Caudate nucleus (tissue), 63 donors: ENCODE measurements at places on chromosomes 1 and 21.

DNA sequence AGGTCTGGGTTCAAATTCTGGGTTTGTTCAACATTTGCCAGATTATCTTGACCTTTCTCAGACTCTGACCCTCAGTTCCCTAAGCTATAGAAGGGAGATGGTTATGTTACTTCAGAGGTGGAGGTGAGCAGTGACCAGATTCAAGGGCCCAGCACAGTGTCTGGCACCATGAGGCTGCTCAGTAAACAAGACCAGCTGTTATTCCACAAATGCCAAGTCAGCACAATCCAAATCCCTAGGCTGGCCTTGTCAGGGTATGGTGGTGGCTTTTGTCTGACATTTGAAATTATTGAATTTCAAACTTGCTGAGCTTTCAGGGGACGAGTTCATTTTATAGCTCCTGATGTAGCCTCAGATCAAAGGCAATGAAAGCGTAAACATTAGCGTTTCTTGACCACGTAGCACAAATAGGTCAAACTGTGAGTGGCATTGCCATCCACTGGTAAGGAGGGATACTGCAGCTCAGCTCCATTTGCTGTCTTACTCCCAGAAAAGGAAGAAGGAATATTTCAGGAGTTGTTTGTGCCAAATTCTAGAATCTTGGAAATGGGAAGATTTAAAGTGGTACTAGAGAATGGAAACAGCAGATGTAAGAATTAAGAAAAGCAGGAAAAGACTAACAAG, 94.3 kb upstream of the EDN2 start:
- no peak for DNase-seq

- DNase-seq: no peak
Observed at GRCh38 chr1:24316645-24317044, 2.5 kb upstream of the GRHL3 start.

DNA sequence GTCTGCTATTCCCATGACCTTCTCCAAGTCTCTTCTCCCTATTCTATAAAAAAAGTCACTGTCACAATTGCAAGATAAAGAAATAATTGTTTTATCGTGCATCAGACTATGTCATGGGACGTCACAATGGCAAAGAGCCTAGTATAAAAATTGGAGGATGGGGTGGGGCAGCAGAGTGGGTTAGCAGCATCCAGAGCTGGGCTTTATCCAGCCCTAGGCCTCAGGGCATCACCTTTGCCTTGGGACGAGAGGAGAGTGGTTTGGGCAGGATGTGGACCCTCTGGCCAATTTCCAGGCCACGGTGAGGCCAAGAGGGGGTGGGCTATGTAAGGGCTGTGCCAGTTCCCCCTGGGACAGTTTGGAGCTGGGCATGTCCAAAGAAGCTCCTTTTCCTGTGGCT, 25.7 kb downstream of the WNT4 start:
- no peak for DNase-seq

- DNase-seq: no peak
Observed at GRCh38 chr21:39721885-39722284, 23.1 kb upstream of the IGSF5 start.

DNA sequence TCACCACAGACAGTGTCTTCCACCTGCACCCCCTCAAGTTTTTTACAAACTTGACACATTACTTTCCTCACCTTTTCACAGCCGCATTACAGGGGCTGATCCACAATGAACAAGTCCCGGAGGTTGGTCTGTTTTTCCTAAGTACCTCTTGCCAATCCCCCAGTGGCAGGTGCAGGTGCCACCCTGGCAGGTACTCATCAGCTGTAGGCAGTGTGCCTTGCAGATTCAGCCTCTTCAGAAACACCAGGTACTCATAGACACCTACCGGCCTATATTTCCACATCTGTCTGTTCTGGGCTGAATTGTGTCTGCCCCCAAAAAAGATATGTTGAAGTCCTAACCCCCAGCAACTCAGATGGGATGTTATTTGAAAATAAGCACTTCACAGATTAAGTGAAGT, 81.4 kb upstream of the CNIH3 start:
- DNase-seq: no peak

DNA sequence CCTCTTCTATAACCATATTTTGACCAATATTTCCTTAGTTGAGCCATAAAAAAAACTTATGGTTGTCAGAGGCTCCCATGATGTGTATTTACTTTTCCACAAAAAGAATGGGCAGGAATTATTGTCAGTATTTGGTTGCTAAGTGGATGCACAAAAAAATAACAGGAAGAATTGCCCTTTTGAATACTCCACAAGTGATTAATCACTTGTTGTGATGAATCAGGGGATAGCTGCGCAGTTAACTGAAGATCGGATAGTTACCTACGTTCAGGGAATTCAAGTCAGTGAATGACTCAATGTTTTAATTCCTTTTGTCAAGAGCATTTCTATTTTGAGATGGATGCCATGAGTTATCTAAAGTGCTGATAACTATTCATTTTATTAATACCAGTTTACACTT, 785.2 kb upstream of the B3GALT2 start:
- DNase-seq: no peak

- DNase-seq: no peak
Observed at GRCh38 chr1:187236676-187237075, 407.9 kb downstream of the PLA2G4A start.

- DNase-seq: no peak
Observed at GRCh38 chr1:17186216-17186909, 18.6 kb upstream of the PADI1 start.

DNA sequence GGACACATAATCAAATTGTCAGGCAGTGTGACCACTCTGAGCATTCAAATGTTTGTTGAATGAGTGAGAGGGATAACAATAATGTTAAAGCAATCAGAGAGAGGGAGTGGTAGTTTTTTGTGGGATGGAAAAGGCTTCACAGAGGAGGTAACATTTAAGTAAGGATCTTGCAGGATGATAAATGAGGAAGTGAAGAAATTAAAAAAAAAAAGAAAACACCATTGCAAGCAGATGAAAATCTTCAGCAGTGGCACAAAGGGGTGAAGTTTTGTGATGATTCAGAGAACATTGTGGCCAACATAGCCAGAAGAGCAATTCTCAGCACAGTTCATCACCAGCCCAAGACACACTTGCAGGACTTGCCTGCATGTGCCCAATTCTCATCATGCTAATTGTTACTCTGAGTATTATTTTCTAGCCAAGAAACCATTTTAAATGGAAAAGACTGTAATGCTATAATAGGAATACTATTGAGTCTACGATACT, 35.0 kb downstream of the OVGP1 start:
- DNase-seq: no peak

DNA sequence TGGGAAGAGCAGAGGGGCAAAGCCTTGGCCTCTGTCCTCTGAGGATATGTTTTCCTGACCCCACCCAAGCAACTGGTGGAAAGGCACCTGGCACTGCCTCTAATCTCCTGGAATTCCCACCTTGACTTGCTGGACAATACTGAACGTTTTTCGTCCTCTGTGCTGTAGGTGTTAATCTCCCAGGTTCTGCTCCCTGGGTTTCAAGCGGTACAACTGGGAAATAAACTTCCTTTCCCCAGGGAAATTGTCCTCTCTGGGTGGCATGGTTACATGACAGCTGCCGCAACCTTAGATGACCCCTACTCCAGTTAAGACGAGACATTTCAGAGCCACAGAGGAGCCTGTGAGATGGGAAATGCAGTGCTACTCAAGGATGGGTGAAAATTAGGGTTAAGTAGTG, 57.3 kb upstream of the BCAR3 start:
- no peak for DNase-seq

- DNase-seq: no peak
Observed at GRCh38 chr1:78884685-78885452, 121.7 kb downstream of the ADGRL4 start.

DNA sequence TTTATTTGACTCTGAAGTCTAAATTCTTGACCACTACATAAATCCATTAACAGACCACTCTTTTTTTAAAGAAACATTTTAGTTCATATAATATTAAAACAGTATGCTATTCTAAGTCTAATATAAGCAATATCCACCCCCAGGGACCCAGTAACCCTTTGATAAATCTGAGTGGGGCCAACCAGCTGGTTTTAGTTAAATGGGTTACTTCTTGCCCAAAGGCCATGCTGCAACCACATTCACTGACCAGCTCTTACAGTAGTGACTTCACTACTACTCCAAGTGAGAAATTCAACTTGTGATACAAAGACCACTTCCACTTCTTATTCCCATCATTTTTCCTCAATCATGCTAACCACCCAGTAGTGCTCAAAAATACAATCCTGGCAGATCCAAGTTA, 20.5 kb downstream of the FUBP1 start:
- no peak for DNase-seq

- DNase-seq: no peak
Observed at GRCh38 chr1:53420341-53420740, 38.9 kb upstream of the DMRTB1 start.

GRCh38 chr1:21212126-21212525, 35.4 kb upstream of the EIF4G3 start:
- DNase-seq: no peak

GRCh38 chr1:8283058-8283884, 34.6 kb upstream of the SLC45A1 start:
- no peak for DNase-seq

DNA sequence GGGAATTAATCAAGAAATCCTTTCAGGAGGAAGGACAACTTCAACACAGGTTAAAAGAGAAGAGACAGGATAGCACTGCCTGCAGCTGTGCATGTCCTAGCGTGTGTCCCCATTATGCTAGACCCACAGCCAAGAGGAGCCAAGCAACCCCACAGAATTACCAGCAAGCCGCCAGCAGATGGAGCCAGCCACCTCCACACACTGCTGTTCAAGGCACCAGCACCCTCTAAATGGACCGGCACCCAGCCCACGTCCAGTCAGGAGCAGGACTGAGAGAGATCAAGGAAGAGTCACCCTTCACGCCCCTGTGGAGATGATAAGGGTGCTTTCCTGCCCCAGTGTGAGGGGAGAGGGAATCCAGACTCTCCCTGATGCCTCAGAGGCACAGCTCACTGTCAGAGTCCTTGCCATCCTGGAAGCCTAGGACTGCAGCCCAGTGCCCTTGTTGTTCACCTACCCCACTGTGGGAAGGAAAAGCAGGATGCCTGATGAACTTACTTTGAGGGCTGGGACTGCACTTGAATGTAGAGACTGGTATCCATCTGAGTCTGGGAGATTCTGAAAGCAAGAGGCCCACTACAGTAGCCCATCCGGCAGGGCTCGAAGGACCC, 37.1 kb upstream of the CTTNBP2NL start:
- DNase-seq: peak; percentile 19

GRCh38 chr1:209989525-209989924, 51.5 kb downstream of the SYT14 start:
- DNase-seq: no peak

- no peak for DNase-seq
Observed at GRCh38 chr21:34995979-34996303, 53.2 kb downstream of the RUNX1 start.

DNA sequence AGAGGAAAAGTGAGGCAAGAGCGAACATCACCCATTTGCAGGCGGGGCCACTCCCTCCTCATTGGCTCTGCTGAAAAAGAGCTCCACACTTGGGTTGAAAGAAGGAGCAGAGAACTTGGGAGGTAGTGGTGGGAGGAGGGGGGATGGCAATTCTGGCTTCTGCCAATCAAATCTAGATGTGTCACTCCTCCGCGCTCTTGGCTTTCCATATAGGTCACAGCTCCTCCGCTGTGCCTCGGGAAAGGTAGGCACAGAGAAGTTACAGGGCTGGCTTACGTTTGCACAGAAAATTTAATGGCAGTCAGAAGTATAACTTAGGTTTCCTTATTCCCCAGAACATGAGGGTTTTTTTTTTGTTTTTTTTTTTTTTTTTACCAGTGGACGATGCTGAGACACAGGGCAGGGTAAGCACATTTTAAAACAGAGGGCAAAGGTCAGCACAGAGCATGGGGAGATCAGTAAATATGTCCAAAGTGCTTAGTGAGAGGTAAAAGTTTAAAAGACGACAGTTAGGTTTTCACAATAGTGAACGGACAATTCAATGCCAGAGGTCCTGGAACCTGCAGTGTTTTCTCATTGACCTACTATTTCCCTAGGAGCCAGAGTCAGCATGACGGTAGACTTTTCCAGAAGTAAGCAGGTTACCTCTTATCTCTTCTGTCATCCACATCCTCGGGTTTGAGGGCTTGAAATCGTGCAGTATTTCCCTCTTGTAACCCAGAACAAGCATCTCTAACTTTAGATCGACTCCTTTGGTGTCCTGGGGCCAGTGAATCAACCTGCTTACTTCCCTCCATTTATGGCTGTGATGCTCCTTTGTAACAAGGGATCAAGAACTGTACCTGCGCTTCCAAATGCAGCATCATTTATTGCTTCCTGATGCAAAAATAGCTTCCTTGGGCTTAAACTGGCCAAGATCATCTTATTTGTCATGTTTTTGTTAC, 258.9 kb upstream of the PROX1 start:
- DNase-seq: peak; percentile 3

DNA sequence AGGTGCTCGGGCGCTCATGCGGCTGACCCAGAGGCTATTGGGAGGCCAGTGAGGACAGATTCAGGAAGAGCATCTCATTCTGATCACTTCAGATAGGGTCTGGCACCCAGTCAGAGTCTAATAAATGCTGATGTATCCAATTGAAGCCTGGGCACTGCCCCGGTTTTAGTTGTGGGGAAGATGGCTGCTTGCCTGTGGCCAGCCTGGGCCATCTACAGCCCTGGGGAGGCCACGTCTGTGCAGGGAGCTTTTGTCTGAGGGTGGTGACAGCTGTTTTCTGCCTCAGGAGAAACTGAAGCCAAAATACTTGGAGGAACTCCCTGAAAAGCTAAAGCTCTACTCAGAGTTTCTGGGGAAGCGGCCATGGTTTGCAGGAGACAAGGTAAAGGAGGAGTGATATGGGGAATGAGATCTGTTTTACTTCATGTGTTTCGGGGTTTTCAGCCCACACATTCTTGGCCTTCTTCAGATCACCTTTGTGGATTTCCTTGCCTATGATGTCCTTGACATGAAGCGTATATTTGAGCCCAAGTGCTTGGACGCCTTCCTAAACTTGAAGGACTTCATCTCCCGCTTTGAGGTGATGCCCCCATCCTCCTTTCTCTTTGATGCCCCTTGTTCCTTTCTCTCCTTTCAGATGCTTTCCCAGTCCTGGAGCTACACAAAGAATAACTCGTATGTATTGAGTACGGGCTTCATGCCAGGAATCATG, 2.8 kb downstream of the GSTM5 start:
- no peak for DNase-seq

GRCh38 chr1:116710420-116711262, 43.1 kb upstream of the IGSF3 start:
- DNase-seq: no peak

DNA sequence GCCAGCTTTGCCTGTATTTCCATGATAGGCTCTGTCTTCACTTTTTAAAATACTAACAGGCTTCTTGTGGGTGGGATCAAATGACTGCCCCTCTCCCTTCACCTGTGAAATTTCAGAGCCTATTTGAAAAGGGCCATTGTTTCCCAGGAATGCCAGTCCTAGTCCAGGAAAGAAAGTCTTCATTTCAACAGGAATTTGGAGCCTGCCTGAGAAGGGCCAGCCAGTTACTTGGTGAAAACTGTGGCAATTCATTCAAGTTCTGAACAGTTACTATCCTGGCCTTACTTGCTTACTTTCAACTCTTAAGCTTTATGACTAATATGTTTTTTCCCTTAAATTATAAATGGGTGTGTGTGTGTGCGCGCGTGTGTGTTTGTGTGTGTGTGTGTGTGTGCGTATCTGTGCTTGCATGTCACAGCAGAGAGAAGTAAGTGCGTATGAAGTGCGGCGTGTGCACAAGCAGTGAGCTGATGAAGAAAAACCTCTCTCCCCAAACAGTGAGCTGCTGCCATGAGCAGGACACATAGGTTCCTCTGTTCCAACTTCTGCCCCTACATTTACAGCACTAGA, 67.5 kb upstream of the RNPC3 start:
- DNase-seq: no peak
